ENCODE measurements at places on chromosomes 1 and 21.
A peak's percentile ranks its signal among the peaks of the same experiment; 100 is the strongest.

- no peak for DNase-seq
These were observed 93.0 kb downstream of the NUF2 start for GRCh38 chr1:163414778-163415177.

- DNase-seq, result no peak
These were observed 78.4 kb upstream of the SLC45A1 start for GRCh38 chr1:8239306-8240023.

- DNase-seq, result no peak
These were observed 20.1 kb downstream of the MEGF6 start for GRCh38 chr1:3590951-3591865.

GRCh38 chr1:151860504-151861187 lies 7.1 kb upstream of the THEM5 start:
- no peak for DNase-seq

GRCh38 chr21:46108827-46109312 lies 11.0 kb downstream of the COL6A2 start:
- DNase-seq, result no peak

- DNase-seq, result no peak
These were observed 1.8 kb downstream of the NCMAP start for GRCh38 chr1:24557711-24558131.

GRCh38 chr1:44484155-44484688 lies 79.2 kb downstream of the RNF220 start:
- no peak for DNase-seq

- peak; percentile 21 for DNase-seq
These were observed at the start of gene MX1 for GRCh38 chr21:41425954-41426675. MX1 (plus strand) TSS chr21:41426239; CDS start chr21:41432071, 5,832 bp downstream.

GRCh38 chr1:59730759-59731478 lies 83.8 kb upstream of the HOOK1 start:
- DNase-seq, result peak; percentile 21

- no peak for DNase-seq
These were observed 96.6 kb upstream of the IPO9 start for GRCh38 chr1:201732351-201732750.

- no peak for DNase-seq
These were observed 78.5 kb upstream of the BMP8A start for GRCh38 chr1:39412892-39413291.

DNA sequence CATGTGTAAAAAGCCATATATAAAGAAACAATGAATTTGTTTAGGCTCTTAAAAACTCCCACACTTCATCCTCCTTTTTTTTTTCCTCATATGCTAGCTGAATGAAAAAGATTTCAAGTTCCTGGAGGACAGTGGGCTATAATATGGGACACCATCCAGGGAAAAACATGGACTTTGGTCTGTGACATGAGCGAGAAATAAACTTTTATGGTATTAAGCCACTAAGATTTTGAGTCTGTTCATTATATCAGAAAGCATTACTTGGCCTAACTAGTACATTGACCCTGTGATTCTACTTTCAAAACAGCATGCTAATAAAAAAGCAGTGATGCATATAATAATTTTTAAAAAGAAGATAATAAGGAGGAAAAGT lies 392.3 kb upstream of the CAMK1G start:
- DNase-seq, result no peak

- no peak for DNase-seq
These were observed 19.4 kb downstream of the DNM3 start for GRCh38 chr1:171860696-171861095.

DNA sequence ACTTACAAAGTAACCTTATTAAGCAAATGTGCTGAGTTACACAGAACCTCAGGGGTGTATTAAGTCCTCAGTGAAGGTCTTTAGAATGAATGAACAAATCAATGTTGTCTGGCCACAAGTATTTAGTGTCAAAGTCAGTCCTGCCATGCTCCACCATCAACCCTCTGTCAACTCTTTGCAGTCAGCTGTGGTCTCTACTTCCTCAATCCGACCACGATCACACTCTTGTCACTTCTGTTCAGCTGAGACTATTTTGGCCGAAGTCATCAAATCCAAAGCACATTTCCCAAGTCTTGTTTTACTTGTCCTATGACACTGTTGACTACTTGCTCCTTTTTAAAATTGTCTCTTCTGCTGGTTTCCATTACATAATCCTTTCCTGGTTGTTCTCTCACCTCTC lies 173.5 kb downstream of the ST6GALNAC5 start:
- peak; percentile 5 for DNase-seq

GRCh38 chr1:32681509-32681908 lies 21.1 kb downstream of the SYNC start:
- no peak for DNase-seq

- DNase-seq, result peak; percentile 94
These were observed 9.0 kb upstream of the IFNGR2 start for GRCh38 chr21:33394260-33394659.

- DNase-seq, result no peak
These were observed 630.3 kb downstream of the AMY1C start for GRCh38 chr1:104380003-104380402.

GRCh38 chr1:118081387-118081786 lies 103.6 kb downstream of the SPAG17 start:
- no peak for DNase-seq

GRCh38 chr1:970973-971730 lies 4.9 kb downstream of the PLEKHN1 start:
- DNase-seq, result no peak

DNA sequence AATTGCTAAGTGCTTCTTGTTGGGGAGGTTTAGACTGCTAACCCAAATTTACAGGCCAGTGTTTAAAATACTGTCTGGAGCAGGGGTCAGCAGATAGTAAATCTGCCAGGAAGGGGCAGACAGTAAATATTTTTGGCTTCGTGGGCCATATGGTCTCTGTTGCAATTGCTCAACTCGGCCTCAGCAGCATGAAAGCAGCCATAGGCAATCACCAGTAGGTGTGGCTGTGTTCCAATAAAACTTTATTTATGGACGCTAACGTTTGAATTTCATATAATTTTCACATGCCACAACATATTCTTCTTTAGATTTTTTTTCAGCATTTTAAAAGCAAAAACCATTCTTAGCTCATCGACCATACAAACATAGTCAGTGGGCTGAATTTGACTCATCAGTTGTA lies 172.7 kb downstream of the BRINP2 start:
- no peak for DNase-seq

GRCh38 chr1:202278751-202279150 lies 63.0 kb downstream of the UBE2T start:
- no peak for DNase-seq

GRCh38 chr1:91499904-91500755 lies 521 bp upstream of the CDC7 start:
- peak; percentile 81 for DNase-seq

- DNase-seq, result no peak
These were observed 4.5 kb upstream of the RASSF5 start for GRCh38 chr1:206502812-206503211.

DNA sequence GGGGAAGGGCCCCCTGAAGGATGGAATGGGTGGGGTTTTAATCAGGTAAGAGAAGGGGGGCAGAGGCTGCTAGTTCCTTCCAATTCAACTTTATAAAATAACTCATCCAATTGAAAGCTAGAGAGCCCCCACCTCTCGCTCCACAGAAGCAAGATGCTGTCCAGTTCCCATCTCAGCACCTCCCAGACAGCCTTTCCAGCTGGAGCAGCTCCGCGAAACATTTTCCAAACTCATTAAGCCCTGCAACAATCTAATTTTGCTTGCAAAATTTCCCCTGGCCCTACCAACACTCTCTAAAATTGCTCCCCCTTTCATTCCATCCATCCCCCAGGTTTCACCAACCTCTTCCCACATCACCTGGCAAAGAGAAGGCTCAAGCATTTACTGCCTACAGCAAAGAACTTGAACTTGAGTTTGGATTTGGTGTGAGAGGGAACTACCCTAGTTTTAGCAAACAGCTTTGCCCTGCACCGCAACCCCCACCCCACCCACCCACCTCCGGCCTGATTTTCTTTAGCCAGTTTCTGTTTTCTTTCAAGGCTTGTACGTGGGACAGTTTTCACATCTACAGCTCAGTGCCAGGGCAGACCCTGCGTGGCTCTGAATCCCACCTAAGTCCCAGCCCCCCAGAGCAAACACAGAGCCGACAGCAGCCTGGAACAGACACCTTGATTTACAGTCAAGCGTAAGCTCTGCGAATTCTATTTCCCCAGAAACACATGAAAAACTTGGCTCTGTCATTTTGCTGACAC lies 46.7 kb downstream of the SYF2 start:
- DNase-seq, result no peak

DNA sequence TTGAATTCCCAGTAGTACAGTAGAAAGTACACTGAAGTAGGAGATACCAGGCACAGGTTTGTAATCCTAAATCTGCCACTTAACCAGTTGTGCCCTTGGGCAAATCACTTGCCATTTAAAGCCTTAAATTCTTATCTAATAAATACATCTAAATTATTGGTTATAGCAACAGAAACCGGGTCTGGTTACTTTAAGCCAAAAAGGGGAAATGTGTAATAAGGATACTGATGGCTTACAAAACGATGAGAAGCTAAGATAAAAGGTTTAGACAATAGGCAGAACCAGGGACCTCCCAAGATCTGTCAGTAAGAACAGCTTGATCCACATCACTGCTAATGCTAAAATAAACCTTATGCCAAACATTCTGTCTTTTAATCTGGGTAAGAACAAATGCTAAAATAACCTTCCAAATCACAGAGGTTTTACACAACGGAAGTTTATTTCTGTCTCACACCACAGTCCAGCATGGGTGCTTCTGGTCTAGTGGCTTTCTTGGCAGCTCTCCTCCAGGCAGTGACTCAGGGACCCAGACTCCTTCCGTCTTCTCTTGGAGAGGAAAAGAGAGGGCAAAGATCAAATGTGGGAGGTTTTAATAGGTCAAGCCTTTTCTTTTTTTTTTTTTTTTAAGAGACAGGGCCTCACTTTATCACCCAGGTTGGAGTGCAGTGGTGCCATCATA lies 16.5 kb upstream of the ZMYM1 start:
- DNase-seq, result peak; percentile 40

DNA sequence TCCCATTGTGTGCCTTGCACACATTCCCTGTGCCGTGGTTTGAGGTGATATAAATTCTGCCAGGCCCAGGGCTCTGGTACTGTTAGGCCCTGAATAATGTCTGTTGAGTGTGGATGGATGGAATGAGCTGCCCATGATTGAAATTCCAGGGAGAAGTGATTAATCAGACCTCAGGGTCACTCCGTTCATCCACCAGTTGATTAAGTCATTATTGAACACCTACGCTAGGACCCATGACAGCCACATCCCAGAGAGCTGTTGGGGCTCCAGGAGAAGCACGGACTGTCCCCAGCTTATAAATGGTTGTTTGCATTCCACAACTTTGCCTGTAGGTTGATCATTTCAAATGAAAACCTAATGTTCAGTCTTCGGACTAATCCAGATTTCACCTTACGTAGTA lies 98.4 kb downstream of the CNIH3 start:
- no peak for DNase-seq

DNA sequence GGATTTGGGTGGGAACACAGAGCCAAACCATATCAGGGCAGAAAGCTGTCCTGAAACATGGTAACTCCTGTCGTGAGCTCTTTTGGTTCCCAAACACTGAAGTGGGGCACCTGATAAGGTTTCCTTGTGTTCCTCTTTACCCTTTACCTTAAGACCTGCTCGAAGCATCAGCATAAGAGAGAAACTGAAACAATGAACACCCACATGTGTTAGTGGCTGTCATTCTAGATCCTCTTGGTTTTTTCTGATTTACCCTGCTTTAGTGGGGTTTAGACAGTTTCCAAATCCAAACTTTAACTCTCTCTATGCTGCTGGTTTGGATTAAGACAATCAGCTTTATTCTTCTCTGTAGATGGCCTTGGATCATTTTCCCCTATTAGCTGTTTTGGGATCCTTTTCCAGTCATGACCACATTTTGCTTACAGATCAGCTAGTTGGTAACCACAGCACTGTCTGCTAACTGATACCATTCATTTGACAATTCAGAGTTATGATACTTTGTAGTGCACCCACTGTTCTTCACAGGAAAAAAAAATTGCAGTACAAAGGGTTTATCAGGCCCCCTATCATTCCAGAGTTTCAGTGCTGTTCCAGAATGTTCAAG lies 975 bp upstream of the MNDA start:
- no peak for DNase-seq

- no peak for DNase-seq
These were observed 1.4 kb downstream of the ARHGEF16 start for GRCh38 chr1:3455670-3456448.

GRCh38 chr1:82578086-82578726 lies 777.5 kb downstream of the ADGRL2 start:
- DNase-seq, result no peak

DNA sequence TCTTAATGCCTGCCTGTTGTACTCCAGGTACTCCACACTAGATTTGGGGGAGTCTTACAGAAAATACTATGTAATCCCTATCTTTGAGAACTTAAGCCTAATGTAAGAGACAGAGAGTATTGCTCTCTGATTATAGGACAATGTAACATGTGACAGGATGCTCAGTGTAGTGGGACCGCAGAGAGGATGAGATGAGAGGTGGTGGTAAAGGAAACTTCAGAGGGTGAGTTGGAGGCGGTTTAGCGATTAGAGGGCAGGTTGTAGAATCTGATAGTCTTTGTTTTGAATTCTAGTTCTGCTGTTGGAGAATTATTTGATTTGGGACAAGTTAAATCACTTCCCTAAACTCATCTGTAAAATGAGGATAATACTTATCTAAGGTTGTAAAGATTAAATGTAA lies 5.4 kb downstream of the SOAT1 start:
- no peak for DNase-seq

DNA sequence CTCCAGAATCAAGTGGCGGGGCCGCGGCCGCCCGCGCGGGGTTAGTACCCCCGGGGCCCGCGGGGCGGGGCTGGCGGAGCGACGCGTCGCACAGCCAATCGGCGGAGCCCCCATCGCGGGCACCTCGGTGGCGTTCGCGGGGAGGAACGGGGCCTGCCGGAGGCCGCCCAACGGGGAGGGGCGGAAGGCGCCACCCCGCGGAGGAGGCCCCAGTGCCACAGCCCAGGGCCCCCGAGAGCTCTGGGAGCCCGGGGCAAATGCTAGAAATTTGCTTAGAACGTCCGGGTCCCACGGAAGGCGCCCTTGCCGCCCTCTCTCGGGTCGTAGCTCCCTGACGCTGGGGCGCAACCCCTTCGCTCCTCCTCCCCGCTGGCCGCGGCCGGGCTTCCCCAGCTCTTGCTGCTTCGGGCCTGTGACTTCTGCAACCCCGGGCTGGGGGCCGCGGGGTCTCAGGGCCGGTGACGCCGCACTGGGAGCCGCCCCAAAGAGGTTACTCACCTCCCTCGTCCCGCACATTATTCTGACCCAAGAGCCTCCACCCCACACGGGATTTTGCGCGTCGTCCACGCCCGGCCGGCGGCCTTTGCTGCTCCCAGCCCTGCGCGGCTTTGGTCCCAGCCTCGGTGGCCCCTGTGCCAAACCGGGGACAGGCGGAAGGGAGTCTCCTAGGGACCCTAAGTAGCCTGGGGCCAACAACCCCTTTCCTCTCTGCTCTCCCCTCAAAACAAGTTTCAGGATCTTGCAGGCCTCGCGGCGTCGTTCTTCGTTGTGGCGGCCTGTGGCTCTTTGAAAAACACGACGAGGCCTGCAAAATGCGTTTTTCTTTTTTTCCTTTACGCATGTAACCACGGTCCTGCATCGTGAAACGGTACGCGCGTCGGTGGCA lies at the start of gene RUNX3:
TSS of gene RUNX3 (minus strand) at position 17 of the 886 bp plus-strand sequence. CDS start 408 bp downstream, outside the sequence.
- peak; percentile 72 for DNase-seq
